Mesenchymal stem cell (in vitro differentiated cells and primary cell): ENCODE measurements at places on chromosomes 6 and 20.

- DNase-seq: peak; percentile 52
Observed at GRCh38 chr6:104623052-104623690, 236.5 kb downstream of the HACE1 start.

DNA sequence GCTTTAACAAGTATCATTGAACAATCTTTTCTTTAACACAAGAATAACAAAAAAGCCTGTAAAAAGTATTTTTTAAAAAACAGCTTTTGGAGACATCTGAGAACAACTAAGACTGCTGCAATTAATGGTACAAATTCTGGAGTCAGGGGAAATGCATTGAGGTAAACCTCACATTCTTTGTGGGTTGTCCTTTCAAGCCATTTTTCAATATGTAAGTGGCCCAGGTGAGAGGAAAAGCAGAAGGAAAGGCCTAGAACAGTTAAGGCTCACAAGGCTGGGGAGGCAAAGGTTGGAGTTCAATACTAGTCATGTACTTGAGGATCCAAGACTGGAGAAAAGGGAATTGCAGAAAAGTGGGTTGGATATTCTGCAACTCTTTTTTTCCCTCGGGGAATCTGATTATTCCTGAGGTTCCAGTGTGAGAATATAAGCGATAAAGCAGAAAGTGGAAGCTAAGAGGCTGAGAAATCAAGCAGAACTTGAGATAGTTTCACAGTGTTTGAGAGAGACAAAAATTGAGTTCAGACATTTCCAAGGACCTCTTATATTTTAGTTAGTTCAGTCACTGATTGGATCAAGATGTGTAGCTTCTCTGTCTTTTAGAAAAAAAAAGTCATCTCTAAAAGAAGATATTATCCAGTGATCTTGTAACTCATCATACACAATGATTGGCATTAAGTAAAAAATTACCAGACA is 25.0 kb upstream of the TXLNB start:
- no peak for DNase-seq

GRCh38 chr6:8707369-8707768 is 272.0 kb upstream of the SLC35B3 start:
- no peak for DNase-seq

DNA sequence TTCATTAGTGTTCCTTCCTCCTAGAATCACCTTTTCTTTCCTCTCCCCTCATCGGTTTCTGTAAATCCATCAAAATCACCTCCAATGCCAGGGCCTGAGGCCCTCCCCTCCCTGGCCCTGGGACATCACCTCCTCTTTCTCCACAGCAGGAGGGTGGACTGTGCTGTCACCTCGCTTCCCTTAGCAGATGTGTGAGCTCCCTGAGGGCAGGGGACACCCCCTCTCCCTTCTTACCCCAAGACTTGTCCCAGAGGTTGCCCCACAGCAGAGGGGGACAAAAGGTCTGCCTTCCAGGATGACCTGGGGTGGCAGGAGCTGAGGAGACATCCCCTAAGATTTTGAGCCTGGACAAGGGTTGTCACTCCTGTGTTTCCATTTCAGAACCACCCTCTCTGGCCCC is 5.9 kb downstream of the ULBP1 start:
- no peak for DNase-seq

DNA sequence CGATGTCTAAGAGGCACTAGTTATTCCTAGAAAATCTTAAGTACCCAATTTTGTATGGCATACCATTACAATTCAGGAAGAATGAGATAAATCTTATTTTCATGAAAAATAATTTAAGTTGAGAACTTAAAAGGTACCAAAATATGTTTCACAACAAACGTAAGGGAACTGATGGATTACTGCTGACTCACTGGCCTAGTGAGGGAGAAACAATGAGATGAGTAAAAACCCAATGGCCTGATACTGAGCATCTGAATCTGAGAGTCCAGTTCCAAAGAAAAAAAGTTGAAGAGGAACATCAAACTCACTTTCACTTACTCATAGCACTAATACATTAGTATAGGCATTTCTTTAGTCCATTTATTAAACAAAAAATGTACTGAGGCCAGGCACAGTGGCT is 56.0 kb downstream of the MDN1 start:
- peak; percentile 6 for DNase-seq

GRCh38 chr20:35478804-35479472 is 23.5 kb downstream of the CEP250 start:
- no peak for DNase-seq

DNA sequence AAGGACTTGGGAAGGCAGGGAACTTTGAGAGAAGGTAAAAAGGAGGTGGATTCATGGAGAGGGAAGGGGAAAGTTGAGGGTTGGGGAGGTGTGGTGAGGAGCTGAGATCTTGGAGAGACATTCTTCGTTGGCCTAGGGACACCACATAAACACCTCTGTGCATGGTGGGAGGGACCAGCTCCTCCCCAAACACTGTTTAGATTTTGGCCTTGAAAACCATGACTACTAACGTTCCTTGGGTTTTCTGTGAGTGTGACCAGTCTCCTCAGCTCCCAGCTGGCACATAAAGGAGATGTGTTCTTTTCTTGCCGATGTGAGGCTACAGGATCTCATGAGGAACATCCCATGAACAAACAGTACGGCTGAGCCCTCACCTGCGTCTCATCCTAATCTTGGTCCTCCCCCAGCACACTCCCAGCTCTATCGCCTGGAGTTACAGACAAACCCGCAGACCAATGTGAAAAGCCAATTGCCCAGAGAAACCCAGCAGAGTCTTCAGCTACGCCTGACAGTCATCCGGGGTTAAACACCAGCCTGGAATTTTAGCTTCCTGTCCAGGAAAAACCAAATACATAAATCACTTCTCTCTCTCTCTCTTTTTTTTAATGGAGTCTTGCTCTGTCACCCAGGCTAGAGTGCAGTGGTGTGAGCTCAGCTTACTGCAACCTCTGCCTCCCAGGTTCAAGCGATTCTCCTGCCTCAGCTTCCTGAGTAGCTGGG is 22.0 kb upstream of the DDR1 start:
- peak; percentile 47 for DNase-seq

DNA sequence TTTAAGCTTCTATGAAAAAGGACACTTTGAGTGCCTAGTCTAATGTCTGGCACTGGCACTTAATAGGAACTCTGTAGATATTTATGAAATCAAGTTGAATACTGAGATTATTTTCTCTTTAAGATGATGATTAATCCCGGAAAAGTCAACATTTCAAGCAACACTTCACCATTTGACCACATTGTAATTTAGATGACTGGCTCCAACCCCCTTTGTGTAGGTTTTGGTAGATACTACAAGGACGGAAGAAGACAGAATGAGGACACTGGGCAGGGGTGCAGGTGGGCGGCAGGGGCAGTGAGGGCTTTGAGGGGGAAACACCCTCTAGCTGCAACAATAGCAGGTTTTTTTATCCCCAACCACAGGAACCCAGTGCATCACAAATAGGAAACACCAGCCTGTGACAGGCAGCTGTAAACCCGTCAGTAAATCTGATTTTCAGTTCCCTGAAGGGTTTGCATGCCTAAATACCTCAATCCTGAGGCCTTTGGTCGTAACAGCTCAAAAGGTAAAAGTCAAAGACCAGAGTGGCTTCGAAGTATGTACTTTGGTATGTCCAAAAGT is 4.6 kb downstream of the DTNBP1 start:
- DNase-seq: no peak

GRCh38 chr6:5531853-5532375 is 270.6 kb downstream of the FARS2 start:
- DNase-seq: no peak

- DNase-seq: no peak
Observed at GRCh38 chr20:63244468-63244867, 8.8 kb downstream of the BIRC7 start.

GRCh38 chr6:683742-684440 is 9.0 kb downstream of the EXOC2 start:
- DNase-seq: peak; percentile 94

DNA sequence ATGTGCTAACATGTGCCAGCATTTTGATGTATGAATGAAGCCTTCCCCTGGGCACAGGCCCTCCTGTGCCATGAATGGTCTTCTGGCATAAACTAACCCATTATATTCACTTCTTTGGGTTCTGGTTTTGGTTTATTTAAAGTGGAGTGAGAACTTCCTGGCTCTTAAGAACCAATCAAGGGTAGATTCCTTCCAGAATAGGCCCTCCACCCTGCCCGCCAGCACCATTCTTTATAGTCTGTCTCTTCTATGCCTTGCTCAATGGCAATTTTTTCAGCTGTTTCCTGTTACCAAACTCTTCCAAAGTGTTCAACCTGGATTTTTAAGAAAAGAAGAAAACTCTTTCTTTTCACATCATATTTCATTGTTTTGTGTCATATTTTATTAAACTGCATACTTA is 44.1 kb downstream of the VEGFA start:
- DNase-seq: no peak

- DNase-seq: no peak
Observed at GRCh38 chr6:106617302-106617701, 12.0 kb downstream of the RTN4IP1 start.

DNA sequence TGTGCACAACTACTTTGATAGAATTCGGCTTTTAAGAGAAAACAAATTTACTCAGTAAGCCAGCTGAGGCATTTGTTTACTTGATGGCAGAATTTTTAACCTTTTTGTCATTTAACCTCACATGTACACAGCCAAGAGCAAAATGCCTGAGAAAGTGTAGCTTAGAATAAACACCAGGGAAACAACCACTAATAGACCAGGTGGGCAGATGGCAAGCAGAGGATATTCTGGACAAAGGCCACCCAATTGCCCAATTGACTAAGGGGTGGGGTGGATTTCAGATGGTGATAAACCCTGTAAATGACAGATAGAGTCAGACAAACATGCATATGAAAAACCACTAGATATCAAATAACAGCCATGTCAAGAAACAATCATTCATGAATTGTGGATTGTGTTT is 190.7 kb upstream of the FBXL4 start:
- no peak for DNase-seq

DNA sequence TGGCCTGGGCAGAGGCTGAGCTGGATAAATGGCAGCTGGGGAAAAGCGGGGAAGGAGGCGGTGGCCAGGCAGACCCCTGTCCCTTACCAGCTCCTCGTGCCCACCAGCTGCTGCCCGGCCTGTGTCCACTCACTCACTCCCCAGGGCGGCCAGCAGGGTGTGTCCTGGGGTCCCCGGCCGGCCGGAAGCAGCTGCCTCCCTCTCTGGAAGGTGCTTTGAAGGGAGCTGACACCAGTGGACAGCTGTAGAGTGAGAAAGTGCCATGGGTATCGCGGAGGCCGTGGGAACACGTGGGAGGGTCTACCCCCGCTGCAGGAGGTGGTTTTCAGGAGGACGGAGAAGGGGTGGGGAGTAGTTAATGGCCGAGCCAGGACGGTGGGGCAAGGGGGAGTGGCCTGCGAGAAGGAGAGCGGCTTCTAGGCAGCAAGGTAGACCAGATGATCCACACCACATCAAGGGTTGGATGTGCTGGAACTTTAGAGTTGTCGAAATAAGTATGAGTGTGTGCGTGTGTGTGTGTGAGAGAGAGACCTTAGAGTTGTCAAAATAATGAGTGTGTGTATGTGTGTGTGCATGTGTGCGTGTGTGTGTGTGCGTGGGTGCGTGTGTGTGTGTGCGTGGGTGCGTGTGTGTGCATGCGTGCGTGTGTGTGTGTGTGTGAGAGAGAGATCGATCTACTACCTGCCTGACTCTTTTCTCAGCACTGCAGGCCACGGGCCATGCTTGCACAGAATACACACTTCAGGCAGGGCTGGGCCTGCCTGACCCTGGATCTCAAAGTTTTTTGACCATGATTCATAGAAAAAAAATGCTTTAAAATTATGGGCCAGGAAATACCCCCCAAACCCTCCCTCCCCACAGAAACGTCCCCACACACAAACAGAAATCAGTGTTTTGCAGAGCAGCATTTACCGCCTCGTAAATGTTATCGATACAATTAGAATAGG is 43.9 kb downstream of the CDH4 start:
- DNase-seq: no peak
